ENCODE measurements at places on chromosomes 5 and 9. TPM values are rescaled to one million over a fixed set of nuclear protein-coding genes. Genes with fewer than 3 reads are reported as not detected.

Gene OLFM1
- total RNA-seq = 13.4 TPM

Gene IL4
- not detected for total RNA-seq

Gene RMRP
- 17,824 TPM for total RNA-seq

Gene GARIN3
- total RNA-seq = not detected

Gene MIGA2
- 67.3 TPM for total RNA-seq

Gene CTXN3
- not detected for total RNA-seq

Gene SEMA5A
- 29.3 TPM for total RNA-seq

Gene OXCT1
- 28.7 TPM for total RNA-seq

- DNase-seq = no peak
Observed at GRCh38 chr9:4070266-4070665, 229.6 kb downstream of the GLIS3 start.

- DNase-seq = peak; percentile 16
Observed at GRCh38 chr5:159764283-159765134, 151.8 kb upstream of the ADRA1B start.

DNA sequence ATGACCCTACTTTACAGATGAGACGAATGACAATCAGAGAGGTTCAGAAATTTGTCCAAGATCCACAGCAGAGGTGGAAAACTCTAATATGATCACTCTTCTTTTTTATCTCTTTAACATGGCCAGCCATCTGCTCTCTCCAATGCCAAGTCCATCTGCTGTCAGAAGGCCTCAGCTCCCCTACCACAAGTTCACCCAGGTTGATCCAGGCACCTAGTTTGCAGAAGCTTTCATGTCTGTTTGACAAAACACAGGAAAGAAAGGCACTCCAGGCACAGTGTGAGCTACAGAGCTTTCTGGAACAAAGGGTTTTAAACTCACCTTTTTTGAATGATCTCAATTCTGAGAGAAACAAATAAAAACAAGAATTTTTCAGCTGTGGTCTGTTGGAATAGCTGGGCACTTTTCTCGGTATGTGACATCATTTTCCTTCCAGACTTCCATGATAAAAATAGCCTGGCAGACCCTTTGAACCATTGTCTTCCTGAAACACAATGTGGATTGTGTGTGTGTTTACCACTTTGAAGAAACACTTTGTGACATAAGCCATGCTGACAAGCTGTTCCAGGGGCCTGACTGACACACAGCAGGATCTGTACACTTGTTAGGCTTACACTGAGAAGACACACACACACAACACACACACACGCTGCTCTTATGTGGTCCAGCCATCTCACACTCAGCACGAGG is 214.3 kb downstream of the AGTPBP1 start:
- DNase-seq = no peak

DNA sequence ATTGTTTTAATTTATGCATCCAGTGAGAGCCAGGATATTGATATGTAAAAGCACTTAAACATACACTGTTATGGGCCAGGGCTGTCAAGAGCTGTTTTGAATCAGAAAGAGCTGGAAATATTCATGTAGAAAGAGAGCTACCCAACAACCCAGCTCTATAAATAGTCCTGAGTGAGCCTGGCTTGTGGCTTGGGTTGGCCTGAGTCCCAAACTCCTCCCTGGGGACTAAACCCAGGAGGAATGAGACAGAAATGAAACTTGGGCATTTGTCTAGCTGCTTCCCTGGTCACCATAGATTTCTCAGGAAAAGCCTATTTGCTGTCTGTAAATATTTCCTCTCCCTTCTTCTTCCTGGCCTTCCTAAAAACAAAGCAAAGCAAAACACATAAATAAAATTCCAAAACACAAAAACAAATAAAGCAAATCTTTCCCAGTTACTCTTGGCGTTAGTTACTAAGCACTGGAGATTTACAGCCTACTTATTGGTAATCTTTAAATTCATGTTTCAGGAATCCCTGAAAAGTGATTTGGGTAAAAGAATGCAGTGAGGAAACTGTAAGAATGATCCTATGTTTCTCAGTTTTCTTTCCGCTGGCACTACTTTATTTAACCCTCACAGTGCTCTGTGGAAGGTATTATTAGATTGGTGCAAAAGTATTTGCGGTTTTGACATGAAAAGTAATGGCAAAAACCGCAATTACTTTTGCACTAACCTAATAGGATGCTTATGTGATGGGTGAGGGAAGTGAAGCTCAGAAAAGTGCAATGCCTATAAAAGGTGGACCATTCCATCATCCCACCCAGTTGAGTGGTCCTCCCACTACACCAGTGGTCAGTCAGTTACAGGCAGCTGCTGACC is 111.8 kb downstream of the CARTPT start:
- DNase-seq = peak; percentile 69

GRCh38 chr9:132187121-132187620 is 25.3 kb downstream of the NTNG2 start:
- DNase-seq = no peak

DNA sequence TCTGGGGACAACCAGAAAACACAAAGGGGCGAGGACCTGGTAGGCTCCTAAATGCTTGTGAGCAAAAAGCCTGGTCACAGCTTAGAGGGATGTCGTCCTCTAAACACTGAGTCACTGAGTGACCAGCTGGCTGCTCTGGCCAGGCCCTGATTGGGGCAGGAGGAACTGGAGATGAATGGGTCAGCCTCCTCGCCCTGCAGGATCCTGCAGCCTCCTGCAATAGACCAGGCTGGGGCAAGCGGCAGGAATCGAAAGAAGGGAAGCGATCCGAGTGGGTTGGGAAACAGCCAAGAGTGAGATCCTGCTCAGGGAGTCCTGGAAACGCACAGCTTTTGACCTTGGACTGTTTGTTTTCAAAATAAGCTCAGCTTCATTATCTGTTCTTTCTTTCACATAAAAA is 34.1 kb upstream of the MSX2 start:
- no peak for DNase-seq

GRCh38 chr5:102666164-102666946 is 88.8 kb upstream of the PAM start:
- DNase-seq = no peak

- no peak for DNase-seq
Observed at GRCh38 chr5:92687821-92688722, 892.9 kb downstream of the NR2F1-AS1 start.

DNA sequence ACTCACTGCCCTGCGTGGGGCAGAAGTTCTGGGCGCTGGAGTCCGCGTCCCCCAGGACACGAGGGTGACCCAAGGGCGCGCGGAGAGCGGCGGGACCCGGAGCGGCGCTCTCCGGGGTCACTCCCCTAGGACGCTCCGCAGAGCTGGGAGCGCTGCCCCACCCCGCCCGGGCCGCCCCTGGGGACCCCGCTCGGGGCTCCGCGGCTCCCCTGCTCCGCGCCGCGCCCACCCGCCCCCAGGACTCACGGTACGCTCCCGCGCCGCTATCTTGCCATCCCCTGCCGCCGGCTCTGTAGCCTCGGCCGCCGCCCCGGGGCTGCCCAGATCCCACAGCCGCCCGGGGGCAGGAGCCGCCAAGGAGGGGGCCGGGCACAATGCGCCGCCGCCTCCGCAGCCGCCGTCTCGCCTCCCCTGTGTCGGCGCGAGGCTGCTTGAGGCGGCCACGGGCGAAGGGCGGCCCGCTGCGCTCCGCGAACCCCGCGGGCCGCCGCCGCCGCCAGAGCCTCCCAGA is 303 bp downstream of the LIFR start:
- DNase-seq = no peak

GRCh38 chr9:138007566-138007917 is 130.0 kb downstream of the CACNA1B start:
- DNase-seq = no peak

DNA sequence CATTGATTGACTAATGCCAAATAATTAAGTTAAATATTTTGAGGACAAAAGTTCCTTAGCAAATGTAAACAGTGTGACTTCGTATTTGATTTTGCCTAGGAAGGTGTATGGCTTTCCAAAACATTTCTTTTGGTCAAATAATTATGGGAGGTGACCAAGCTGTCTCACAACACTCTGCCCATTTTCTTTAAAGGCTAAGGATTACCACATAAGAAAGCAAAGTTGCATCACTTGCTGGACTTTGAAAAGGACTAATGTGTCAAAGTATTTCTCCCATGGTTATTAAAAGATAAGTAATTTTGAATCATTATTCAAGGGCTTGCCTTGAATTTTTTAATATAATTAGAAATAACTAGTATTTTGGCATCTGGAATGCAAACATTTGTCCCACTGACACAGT is 74.7 kb downstream of the HAPLN1 start:
- DNase-seq = no peak

DNA sequence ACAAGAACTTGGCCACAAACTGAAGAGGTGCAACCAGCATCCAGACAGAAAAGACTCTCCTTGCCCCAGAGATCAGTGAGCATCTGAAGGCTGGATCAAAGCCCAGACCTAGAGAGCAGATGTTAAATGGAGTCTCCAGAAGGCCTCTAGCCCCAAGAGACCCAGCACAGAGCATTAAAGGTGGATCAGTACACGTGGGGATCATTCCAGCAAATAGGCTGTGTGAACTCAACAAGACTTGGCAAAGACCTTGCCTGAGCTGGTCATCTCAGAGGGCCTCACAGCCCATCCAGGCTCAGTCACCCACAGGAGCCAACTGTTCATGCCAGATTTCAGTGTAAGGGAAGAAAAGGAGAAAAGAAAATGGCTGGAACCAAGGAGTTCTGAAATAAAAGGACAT is 214.0 kb downstream of the ENC1 start:
- no peak for DNase-seq

- peak; percentile 27 for DNase-seq
Observed at GRCh38 chr5:74035521-74035937, 409.5 kb downstream of the ARHGEF28 start.

- DNase-seq = no peak
Observed at GRCh38 chr5:96896276-96896675, 20.0 kb downstream of the ERAP2 start.

- DNase-seq = no peak
Observed at GRCh38 chr5:157029457-157029856, 29.5 kb downstream of the HAVCR1 start.

DNA sequence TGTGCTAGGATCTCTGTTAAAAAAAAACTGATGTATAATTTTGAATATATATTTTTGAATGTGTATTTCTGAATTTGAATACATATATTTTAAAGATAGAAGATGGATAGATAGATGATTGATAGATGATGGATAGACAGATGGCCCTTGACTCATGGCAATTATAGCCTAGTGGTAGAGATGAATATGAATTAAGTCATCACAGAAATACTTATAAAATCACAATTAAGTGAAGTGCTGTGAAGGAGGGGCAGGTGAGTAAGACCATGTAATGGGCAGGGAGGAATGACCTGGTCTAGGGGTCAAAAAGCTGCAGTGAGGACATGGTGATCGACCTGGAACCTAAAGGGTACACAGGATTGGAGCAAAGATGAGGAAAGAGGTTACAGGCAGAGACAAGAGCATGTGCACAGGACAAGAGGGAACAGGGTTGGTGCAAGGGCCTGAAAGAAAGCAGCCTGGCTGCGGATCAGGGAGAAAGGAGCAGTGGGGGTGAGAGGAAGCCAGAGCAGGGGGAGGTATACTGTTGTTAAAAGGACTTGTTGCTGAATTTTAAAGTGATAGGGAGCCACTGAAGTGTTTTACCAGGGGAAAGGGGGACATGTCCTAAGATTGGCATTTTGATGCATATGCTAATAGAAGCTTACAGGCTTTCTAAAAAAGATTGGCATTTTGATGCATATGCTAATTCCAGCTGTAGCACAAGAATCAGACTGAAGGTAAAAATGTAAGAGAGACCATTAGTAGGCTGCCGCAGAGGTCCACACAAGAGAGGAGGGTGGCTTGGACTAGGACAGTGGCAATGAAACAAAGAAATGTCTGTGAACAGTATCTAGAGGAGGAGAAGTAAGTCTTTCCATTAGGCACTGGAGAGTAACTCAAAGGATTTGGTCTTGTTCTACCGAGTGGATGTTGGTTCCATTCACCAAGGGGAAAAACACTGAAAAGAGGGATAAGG is 527.8 kb downstream of the AGTPBP1 start:
- no peak for DNase-seq

DNA sequence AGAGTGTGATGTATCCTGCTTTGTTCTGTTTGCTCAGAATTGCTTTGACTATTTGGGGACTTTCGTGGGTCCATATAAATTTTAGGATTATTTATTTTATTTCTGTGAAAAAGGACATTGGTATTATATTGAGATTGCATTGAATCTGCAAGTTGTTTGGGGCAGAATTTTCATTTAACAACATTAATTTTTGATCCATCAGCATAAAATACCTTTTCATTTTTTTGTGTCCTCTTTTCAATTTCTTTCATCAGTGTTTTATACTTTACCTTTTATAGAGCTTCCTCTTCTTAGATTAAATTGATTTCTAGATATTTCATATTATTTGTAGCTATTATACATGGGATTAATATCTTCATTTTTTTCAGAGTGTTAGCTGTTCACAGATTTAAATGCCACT is 40.8 kb upstream of the FBXL7 start:
- no peak for DNase-seq

DNA sequence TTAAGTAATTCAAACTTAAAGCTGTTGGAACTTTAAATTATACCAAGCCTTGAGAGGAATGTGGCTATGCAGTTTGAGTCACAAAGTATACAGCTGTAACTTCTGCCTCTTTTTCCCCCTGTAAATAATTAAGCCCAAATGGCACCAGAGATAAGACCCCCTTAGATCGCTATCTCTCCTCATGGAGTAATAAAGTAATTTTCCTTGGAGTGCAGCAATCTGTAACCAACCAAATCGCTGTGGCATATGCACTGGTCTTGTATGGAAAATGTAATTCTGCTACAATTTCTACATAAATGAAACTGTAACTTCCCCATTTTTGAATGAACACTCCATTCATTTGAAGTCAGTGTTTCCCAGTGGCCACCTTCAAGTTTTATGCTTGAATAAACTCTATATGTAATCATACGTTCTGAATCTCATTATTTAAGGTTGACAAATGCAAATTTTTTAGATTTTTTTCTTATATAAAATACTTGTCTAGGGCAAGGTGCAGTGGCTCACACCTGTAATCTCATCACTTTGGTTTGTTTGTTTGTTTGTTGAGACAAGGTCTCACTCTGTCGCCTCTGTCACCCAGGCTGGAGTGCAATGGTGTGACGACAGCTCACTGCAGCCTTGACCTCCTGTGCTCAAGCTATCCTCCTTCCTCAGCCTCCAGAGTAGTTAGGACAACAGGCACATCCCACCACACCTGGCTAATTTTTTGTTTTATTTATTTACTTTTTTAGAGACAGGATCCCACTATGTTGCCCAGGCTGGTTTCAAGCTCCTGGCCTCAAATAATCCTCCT is 12.3 kb downstream of the SUSD1 start:
- no peak for DNase-seq

- DNase-seq = no peak
Observed at GRCh38 chr9:136079916-136080246, 15.2 kb downstream of the NACC2 start.

DNA sequence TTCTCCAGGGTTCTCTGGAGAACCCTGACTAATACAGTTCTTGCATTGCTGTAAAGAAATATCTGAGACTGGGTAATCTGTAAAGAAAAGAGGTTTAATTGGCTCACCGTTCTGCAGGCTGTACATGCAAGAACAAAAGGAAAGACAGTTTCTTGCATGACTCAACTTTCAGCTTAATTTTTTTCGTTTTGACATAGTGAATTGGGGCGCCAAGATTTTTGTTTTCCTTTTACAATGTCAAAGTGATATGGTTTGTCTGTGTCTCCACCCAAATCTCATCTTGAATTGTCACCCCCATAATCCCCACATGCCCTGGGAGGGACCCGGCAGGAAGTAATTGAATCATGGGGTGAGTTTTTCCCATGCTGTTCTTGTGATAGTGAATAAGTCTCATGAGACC is 11.8 kb upstream of the CRHBP start:
- no peak for DNase-seq

Measured in mucosa of gallbladder (tissue), 1 donor.